ENCODE measurements at places on chromosomes 16 and 17.

GRCh38 chr16:19685176-19685575 is 32.9 kb downstream of the KNOP1 start:
- no peak for DNase-seq

- no peak for DNase-seq
Measured at GRCh38 chr16:82630219-82630618, 3.5 kb downstream of the CDH13 start.

GRCh38 chr17:33292201-33292980 is 704 bp downstream of the ASIC2 start:
- no peak for DNase-seq

GRCh38 chr17:82839617-82840292 is at the start of gene ZNF750:
Gene ZNF750, minus strand, starts transcription at chr17:82840022. Its CDS starts 7,568 bp downstream, at chr17:82832454.
- no peak for DNase-seq

GRCh38 chr17:50420419-50421112 is 5.5 kb upstream of the ACSF2 start:
- DNase-seq: no peak
